NCI-H345 (cell line): ENCODE measurements at places on chromosomes 11 and 22.

DNA sequence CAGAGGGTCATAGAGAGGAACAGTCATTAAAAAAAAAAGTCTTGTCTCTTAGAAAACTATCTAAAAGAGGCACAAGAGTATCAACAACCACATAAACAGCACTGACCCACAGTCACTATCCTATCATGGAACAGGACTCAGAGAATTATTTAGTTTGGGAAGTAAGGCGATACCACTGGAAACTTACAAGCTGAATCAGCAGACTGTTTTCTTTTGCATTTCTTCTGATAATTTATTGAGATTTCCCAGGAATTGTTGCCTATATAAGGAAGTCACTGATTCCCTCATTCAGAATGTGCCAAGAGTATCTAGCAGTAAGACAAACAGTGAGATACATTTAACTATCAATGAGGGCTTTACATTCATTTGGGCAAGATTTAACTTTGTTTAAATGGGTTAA is 304.1 kb downstream of the GUCY1A2 start:
- no peak for DNase-seq

- no peak for DNase-seq
Observed at GRCh38 chr11:103624708-103625623, 411.5 kb upstream of the DDI1 start.

DNA sequence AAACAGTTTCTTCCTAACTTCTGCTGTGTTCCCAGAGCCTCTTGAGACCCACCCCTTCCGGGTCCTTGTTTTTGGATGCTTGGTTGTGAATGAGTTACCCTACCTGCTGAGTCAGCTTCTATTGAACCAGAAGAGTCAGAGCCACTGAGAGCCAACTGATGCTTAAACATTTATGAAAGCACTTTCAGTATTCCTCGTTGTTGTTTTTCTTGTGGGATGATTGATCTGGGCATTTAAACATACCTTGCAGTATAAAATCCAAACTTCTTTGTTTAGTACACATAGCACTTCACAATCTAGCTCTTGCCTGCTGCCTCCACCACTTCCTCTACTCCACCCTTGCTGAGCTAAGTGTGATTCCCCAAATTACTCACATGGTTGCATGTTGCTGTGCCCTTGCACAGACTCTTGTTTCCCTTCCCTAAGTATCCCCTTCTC is 5.5 kb downstream of the PRSS23 start:
- no peak for DNase-seq

DNA sequence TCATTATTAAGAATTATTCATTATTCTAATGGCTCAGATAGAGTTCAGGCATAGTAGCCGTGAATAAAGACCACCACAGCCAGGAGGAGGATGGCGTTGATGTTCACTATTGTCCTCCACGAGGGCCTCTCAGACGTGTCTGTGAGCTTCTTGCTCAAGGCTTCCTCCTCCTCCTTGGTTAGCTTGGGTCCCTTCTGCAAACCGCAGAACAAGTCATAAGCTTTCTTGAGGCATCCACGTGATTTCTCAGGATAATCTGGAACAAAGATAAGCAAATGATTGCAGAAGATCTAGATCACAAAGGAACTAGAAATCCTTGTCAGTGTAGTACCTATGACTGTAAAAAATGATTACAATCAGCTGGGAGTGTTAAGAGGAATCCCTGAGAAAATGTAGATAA is 13.6 kb upstream of the RFPL2 start:
- no peak for DNase-seq

- no peak for DNase-seq
Observed at GRCh38 chr11:7671347-7672215, 1.7 kb downstream of the CYB5R2 start.

DNA sequence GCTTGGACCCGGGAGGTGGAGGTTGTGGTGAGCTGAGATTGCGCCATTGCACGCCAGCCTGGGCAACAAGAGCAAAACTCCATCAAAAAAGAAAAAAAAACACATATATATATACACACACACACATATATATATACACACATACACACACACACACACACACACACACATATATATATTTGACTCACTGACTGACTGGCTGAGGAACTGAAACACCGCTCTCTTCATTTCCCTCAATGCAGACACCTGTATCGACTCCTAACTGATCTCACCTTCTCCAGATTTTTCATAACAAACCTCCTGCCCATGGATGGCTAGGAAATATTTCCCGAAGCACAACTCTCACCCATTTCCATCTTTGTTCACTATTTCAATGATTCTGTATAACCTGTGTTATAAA is 140.7 kb upstream of the ANO3 start:
- no peak for DNase-seq

GRCh38 chr22:19898145-19898544 is 43.4 kb upstream of the COMT start:
- DNase-seq = no peak

GRCh38 chr11:120681434-120682331 is 170.1 kb downstream of the GRIK4 start:
- peak; percentile 10 for DNase-seq

DNA sequence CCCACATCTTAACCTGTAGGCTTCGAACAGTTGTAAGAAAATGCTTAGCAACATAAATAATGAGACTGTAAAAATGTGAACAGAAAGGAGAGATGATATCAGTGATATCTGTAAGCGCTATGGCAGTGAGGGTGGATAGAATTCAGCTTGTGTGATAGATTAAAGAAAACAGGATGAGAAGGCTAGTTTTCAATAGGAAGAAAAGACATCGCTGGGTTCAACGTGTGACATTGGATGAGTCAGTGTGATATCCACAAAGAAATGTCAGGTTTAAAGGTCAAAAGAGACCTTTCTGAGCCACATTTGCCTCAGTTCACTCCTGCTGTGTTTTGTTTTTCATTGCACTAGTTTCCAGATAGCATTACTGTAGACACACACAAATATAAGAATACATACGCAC is 13.7 kb upstream of the RFPL3 start:
- no peak for DNase-seq

DNA sequence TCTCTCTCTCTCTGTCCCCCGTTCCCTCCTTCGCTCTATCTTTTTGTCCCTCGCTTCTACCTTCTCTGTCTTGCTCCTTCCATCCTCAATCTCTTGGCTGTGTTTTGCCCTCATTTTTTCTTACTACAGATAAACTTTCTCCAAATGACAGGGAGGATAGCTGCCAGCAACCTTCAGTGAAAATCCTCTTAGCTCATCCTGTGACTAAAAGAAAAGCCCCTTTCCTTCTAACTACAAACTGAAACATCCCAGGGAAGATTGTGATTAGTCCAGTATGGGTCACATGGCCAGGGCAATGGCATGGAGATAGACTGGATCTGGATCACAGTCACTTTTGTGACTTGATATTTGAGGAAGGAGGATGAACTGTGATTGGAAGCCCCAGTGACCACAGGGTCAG is 10.4 kb downstream of the SPON1 start:
- DNase-seq = no peak

DNA sequence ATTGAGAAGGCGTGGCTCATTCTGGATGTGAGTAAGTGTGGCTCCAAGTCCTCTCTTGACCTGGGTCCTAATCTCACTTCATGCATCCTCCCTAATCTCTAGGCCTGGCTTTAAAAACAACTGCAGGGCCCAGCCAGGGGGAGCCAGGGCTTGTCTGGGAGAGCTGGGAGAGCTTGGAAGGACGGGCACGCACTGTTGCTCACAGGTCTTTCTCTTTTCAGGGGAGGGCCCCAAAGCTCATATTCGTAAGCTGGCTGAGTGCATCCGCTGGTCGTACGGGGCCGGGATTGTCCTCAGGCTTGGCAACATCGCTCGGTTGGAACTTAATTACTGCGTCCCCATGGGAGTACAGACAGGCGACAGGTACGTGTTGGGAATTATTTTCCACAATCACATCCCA is 34.1 kb upstream of the PARVB start:
- DNase-seq = peak; percentile 59

DNA sequence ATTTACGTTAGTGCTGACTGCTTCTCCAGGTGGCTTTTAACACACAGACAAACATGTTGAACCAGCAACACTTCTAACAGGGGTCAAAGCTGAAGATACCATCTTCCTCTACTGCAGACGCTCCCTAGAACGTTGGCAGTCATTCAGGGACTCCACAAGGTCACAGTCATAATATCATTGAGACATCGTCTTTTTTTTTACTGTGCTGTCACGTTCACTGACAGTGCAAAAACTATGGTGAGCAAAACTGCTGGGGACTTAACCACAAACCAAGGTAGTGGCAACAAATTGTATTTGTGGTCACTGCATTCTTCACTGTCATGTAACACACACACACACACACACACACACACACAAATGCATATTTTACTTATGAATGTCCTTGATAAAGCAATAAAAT is 244.9 kb downstream of the CASP12 start:
- no peak for DNase-seq

- no peak for DNase-seq
Observed at GRCh38 chr11:57124505-57124904, 57.2 kb upstream of the LRRC55 start.

GRCh38 chr11:64240435-64241240 is at the start of gene FKBP2:
Gene FKBP2 (plus strand): TSS chr11:64241095. CDS start chr11:64242388, 1,293 bp downstream.
- DNase-seq = peak; percentile 98

DNA sequence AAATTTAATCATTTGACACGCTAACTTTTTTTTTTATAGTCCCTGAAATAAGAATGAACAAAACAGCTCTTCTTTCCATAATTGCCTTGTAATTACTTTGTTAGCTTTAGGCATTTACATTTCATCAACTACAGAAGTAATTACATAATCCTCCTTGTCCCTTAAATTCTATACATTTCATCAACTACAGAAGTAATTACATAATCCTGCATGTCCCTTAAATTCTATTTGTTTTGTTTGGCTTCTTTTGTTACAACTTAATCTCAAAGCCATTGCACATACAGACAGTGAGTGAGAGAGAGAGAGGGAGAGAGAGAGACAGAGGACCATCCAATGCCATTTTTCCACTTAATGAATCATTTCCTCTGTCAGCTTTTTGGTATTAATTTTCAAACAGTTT is 873.2 kb downstream of the METTL15 start:
- no peak for DNase-seq

GRCh38 chr11:13784441-13784840 is 116.0 kb downstream of the FAR1 start:
- no peak for DNase-seq

DNA sequence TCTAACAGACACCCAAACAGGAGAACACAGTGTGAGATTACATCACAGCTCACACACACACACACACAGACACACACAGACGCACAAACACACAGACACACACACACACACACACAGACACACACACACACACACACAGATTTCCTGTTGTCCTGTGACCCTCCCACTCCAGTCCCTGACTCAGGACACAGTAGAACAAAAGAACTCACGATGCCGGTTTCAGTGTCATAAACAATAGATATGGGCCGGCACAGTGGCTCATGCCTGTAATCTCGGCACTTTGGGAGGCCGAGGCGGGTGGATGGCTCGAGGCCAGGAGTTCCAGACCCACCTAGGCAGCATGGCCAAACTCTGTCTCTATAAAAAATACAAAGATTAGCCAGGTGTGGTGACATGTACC is 13.8 kb upstream of the KAT5 start:
- no peak for DNase-seq
